ENCODE measurements at places on chromosomes 6 and 20.

DNA sequence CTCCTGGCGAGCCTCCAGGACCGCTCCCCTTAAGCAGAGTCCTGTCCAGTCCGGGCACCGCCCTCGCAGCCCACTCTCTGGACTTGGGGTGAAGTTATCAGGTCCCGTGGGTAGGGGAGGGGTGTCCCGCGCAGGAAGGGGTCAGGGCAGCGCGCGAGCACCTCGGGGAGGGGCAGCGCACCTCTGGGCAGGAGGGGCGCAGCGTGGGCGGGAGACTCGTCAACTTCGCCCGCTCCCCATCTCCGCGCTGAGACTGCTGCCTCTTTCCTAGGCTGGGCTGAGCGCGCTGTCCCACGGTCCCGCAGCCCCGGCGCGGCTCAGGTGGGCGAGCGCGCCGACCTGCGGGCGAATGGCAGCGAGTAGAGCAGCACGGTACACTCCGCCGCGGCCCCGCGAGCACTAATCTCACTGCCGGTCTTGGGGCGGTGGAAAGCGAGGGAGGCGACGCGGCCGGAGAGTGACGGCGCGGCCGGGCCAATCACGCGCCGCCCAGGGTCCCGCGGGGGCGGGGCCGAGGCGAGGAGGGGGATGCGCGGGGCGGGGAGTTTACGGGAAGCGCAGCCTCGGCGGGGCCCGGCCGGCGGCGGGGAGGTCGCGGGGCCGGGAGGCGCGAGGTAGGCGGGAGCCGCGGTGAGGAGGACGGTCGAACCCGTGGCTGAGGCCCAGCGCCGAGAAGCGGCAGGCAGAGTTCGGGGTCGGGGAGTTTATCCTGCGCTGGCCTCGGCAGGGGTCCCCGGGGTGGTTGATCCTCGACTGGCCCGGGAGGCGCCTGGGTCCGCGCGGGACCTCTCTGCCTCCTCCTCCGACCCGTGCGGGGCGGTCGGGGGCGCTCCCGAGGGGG is at the start of gene MAN1A1:
MAN1A1 (minus strand) TSS at position 401 of the 841 bp plus-strand sequence. CDS start 696 bp downstream, outside the sequence.
- peak; percentile 81 for DNase-seq

DNA sequence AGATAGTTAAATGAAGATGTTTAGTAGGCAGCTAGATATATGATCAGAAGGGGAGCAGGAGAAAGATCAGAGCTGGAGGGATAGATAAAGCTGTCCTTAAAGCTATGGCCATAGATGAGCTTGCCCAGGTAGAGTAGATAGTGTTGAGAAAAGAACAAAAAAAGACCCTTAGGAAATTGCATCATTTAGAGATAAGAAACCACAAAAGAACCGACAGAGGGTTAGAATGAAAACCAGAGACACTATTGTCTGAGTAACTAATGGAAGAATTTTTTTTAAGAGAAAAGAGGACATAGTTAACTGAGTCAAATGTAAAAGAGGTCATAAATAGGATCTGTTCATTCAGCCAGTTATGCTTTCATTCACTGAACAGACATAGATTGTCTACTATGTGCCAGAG is 101.8 kb downstream of the TNFAIP3 start:
- DNase-seq = no peak

DNA sequence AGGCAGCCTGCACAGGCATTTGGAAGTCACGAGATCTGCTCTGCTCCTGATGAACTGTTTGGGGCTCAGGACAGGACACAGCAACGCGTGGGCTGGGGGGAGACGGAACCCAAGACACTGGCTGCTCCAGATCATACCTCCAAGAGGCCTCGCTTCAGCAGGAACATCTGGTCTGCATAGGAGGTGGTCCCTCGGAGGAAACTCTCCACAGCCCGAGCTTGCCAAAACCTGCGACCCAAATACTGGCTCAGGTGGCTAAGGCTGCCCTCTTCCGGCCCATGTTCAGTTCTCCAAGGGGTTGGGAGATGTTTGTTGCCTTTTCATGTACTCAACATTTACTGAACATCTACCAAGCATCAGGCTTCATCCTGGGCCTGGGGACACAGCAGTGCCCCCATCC is 51.7 kb downstream of the MYH7B start:
- no peak for DNase-seq

DNA sequence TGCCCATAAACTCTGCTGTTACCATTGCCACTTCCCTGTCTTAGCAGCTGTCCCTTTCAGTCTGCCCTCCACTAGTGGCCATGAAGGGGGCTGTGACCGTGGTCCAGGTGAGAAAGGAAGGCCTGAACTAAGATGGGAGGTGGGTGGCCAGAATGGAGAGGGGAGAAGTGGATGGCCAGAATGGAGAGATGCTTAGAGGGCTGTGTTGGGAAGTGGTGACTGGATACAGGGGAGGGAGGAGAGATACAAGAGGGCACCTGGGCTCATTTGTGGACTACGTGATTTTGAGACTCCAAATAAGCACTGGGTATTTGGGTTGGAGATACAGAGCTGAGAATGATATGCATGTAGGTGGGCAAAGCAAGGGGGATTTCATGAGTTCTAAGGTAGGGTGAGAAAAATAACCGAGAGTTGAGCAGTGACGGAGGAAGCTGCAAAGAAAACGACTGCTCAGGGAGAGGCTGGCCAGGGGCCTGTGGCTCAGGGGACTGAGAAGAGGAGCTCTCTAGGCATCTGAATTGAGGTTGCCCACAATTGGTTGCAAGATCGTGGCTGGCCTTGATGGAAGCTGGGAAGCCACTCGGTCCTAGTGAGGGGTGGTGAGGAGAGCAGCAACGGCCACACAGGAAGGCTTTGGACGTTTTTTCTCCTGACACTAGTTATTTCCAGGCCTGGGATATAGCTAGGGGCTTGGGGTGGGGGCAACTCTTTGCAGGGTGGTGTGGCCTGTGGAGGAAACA is 36.9 kb downstream of the PANK2 start:
- DNase-seq = no peak

GRCh38 chr20:25327521-25328235 is 63.0 kb downstream of the ABHD12 start:
- DNase-seq = no peak

- no peak for DNase-seq
Observed at GRCh38 chr6:109874621-109875020, 103.5 kb upstream of the GPR6 start.

DNA sequence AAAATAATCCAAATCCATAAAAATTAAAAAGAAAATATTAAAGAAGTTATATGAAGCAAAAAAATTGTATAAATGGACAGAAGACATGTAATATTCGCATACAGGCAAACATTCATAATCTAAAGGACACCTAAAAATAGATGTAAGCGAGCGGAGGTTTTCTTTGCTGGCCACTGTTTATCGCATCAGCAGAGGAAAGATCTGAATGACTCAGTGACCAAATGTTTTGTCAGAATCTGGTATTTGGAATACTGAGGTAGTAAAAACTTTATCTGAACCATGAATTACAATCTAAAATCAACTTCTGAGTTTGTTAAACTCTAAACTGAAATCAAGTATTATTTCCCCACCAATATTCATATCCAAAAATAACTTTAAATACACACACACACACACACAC is 7.8 kb downstream of the TSPYL4 start:
- DNase-seq = no peak

- DNase-seq = no peak
Observed at GRCh38 chr20:1528811-1529210, 28.7 kb downstream of the SIRPD start.

DNA sequence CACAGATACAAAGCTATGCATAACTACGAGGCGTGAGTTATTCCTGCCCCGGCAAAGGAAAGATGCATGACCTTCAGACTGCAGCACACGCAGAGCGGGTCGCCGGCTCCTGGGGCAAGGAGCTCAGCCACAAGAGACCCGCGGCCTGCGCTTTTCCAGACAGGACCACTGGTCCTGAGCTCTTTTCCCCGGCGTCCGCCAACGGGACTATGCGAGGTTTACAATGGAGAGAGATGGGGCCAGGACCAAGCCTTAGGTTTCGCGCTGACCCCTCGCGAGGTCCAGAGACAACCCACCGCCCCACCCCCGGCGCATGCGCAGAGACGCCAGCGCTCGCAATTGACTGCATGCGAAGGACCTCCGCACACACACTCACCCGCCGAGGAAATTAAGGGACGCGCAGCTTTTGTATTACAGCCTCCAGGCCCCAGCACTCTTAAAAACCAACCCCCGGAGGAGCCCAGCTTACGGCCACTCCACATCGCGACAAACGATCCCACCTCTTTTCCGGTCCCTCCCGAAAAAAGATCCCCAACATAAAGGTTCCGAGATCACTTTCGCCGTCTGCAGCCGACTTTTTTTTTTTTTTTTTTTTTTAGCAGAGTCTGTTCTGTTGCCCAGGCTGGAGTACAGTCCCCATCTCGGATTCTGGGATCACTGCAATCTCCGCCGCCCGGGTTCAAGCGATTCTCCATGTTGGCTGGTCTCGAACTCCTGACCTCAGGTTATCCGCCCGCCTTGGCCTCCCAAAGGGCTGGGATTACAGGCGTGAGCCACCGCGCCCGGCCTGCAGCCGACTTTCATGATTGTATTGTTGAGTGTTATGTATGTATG is at the start of gene COQ3:
COQ3 (minus strand) TSS at position 498 of the 834 bp plus-strand sequence; CDS start at position 482, 16 bp downstream.
- peak; percentile 52 for DNase-seq

- no peak for DNase-seq
Observed at GRCh38 chr6:44131892-44132291, 4.5 kb downstream of the TMEM63B start.

DNA sequence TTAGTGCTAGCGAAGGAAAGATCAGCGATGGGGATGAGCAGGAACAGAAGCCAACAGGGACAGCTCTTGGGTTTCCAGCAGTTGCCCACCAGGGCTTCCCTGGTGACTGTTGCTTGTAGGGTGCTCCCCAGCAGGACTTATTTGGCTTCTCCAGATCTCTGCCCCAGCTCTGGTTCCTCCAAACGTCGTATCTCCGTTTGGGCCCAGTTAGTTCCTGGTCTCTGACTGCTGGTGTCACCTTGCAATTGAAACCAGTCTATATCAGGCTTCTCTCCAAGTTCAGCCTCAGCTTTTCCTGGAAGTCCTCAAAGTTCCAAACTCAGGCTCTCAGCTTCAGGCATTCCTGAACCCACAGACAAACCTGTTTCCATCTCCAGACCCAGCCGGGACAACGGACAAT is 70.8 kb upstream of the NXT1 start:
- no peak for DNase-seq

DNA sequence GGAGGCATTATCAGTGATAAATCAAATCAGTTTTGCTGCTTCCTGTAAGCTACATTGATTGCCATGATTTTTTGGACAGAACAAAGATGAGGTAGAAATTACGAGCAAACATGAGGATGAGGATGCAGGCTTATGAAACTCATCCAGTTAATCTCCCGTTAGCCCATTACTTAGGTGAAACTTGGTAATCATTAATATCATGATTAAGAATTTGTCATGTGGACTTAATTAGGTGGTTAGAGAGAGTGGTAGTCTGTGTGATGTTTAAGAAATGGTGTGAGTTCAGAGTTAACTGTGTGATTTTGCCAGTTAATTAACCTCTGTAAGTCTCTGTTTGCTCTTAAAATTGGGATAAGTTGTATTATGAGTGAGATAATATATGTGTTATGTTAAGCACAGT is 62.0 kb downstream of the TSPYL4 start:
- DNase-seq = no peak

GRCh38 chr6:25122001-25122400 is 157.2 kb upstream of the CARMIL1 start:
- no peak for DNase-seq

- DNase-seq = no peak
Observed at GRCh38 chr6:20365456-20365855, 36.2 kb upstream of the E2F3 start.

- no peak for DNase-seq
Observed at GRCh38 chr6:122645256-122645655, 35.1 kb downstream of the PKIB start.

DNA sequence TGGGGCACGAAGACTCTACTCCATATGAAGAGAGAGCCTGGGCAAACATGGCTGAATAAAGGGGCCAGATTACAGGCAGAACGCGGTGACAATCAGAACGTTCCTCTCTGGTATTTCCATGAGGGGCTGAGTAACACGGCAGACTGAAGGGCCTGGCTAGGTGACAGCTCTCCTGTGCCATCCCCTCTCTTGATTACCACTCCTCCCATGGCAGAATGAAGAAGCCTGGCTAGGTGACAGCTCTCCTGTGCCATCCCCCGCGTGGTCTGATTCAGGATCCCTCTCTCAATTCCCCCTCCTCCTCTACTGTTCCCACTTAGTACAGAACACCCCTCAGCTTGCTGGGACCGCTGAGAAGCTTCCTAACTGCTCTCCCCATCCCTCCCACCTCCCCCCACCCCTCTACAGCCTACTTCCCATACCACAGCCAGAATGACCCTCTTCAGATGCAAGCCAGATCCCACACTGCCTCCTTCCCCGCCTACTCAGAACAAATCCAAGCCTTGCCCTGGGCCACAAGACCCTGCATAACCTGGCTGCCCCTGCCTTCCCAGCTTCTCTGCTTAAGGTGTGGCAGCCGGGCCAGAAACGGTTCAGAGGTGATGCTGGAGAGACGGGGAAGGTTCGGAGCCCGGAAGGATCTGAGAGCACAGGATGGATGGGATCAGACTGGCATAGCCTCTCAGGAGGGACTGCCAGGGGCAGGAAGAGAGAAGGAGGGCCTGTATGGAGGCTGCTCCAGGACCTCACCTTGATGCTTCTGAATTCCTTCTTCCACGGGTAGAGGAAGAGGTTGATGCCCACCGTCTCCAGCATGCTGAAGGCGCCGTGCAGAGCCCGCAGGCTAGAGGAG is 7.7 kb downstream of the SPATA2 start:
- no peak for DNase-seq

- DNase-seq = no peak
Observed at GRCh38 chr6:28785962-28786679, 137.7 kb downstream of the TRIM27 start.

GRCh38 chr20:37102571-37102970 is 6.8 kb upstream of the RBL1 start:
- DNase-seq = no peak

GRCh38 chr20:2149507-2149906 is 47.9 kb downstream of the STK35 start:
- DNase-seq = no peak

GRCh38 chr20:21229163-21229562 is 74.0 kb upstream of the XRN2 start:
- DNase-seq = no peak

- no peak for DNase-seq
Observed at GRCh38 chr20:8226106-8226505, 94.0 kb downstream of the PLCB1 start.

- no peak for DNase-seq
Observed at GRCh38 chr6:5412017-5412416, 150.7 kb downstream of the FARS2 start.

- DNase-seq = no peak
Observed at GRCh38 chr20:9359561-9360308, 154.7 kb upstream of the LAMP5 start.

DNA sequence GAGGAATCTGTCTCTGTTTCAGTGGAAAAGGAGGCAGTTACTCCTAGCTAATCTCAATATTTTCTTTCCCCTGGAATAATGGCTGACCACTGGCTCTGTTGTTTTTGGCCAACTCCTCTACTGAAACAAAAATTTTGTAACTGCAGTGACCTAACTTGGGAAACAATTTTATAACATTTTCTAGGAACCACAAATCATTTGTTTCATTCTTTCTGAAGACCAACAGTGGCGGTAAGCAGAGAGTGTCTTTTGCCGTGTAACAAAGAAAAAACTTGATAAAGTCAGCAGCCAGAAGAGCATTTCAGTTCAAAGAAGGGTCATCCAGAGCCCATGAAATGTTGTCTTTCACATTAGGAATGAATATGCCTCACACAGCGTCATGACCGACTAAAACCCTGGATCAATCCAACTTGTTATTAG is 11.8 kb upstream of the BFSP1 start:
- DNase-seq = no peak
